Esophagus muscularis mucosa (tissue), 4 donors: ENCODE measurements at places on chromosomes 16 and 17. TPM values are rescaled to one million over a fixed set of nuclear protein-coding genes. Genes with fewer than 3 reads are reported as not detected.

- no peak overlapping the region for H3K4me3 ChIP-seq
- peaks cover 3% of the 10 kb centered on the region for H3K4me1 ChIP-seq
- H3K27me3 ChIP-seq, result peaks cover 36% of the 10 kb centered on the region
- H3K36me3 ChIP-seq, result peaks cover 15% of the 10 kb centered on the region
These were observed 5.7 kb upstream of the SNAI3 start for GRCh38 chr16:88691924-88692560.

Gene SLC25A11
- 62.8 TPM for total RNA-seq

GRCh38 chr17:8121681-8122421, 2.1 kb downstream of the HES7 start:
- H3K4me1 ChIP-seq, result peaks cover 89% of the 10 kb centered on the region
- H3K27ac ChIP-seq, result peak overlapping the region; percentile 63
- DNase-seq, result no peak
- peaks cover 58% of the 10 kb centered on the region for H3K27me3 ChIP-seq
- peak overlapping the region; percentile 46 for H3K4me3 ChIP-seq

Gene CACNG5
- total RNA-seq, result not detected

Gene MRPL45
- total RNA-seq, result 27.6 TPM

- peaks cover 5% of the 10 kb centered on the region for H3K4me1 ChIP-seq
- no peak overlapping the region for H3K27ac ChIP-seq
- H3K36me3 ChIP-seq, result no peaks in the 10 kb centered on the region
- no peak for DNase-seq
- no peaks in the 10 kb centered on the region for H3K27me3 ChIP-seq
These were observed 75.3 kb upstream of the AMZ2 start for GRCh38 chr17:68172461-68172954.

- no peaks in the 10 kb centered on the region for H3K4me1 ChIP-seq
- peaks cover 15% of the 10 kb centered on the region for H3K36me3 ChIP-seq
- H3K27ac ChIP-seq, result no peak overlapping the region
- H3K4me3 ChIP-seq, result no peak overlapping the region
These were observed 10.6 kb downstream of the SLC46A1 start for GRCh38 chr17:28395426-28395825.

- no peaks in the 10 kb centered on the region for H3K4me1 ChIP-seq
- no peak overlapping the region for H3K4me3 ChIP-seq
- H3K27ac ChIP-seq, result no peak overlapping the region
- H3K27me3 ChIP-seq, result no peaks in the 10 kb centered on the region
- H3K36me3 ChIP-seq, result no peaks in the 10 kb centered on the region
These were observed 109.7 kb downstream of the TOX3 start for GRCh38 chr16:52437277-52437670.

DNA sequence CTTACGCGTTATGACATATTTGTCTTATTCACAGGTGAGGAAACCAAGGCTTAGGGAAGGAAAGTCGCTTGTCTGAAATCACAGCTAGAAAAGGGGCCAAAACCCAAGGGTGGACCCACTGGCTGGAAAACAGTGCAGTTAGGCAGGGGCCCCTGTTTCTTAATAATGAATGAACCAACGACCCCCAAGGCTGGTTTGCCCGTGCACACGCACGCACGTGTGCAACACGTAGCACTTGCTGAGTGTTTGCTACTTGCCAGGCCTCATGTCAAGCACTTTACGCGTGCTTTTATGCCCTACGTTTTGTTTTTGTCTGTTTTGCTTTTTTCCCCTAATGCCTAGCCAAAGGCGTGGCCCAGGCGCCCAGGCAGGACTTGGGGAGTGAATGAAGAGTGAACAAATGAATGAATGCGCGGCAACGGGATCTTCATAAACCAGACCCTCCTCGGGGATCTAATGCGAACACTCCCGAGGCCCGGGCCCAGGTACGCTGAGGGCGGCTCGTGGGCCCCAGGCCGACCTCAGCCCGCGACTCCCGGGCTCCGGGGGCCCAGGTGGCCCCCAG, 571 bp upstream of the USP10 start:
- H3K36me3 ChIP-seq, result no peaks in the 10 kb centered on the region
- peak overlapping the region; percentile 80 for H3K27ac ChIP-seq
- DNase-seq, result no peak
- peaks cover 30% of the 10 kb centered on the region for H3K4me1 ChIP-seq
- peak overlapping the region; percentile 93 for H3K4me3 ChIP-seq

DNA sequence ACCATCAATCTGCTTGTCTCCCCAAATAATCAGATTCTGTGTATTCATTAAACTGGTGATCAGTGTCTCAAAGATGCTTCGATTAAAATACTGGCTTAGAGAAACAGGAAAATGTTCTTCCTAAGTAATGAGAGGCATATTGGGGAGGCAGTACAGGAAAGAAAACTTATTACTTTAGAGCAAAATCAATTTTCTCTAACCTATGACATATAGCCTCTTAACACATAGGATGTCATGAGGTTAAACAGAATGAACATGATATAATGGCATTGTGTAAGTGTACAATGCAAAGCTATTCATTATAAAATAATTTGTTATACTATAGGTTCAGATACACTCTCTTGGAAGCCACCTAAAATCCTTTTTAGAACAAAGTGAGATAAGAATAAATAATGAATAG, 819.3 kb downstream of the KCNJ2 start:
- H3K27me3 ChIP-seq, result no peaks in the 10 kb centered on the region
- H3K36me3 ChIP-seq, result no peaks in the 10 kb centered on the region
- H3K4me1 ChIP-seq, result no peaks in the 10 kb centered on the region
- H3K4me3 ChIP-seq, result no peak overlapping the region
- H3K27ac ChIP-seq, result no peak overlapping the region

DNA sequence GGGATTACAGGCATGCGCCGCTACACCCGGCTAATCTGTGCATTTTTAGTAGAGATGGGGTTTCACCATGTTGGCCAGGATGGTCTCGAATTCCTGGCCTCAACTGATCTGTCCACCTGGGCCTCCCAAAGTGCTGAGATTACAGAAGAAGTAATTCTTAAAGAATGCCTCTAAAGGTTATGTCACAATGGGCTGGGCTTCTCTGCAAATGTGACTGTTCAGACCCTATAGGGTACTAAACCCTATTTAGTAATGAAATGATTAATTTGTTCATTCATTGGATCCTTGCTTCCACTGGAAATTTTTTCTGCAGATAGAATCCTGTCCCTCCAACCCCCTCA, 108.8 kb upstream of the CORO6 start:
- H3K36me3 ChIP-seq, result peaks cover 4% of the 10 kb centered on the region
- DNase-seq, result peak; percentile 14
- H3K4me1 ChIP-seq, result peaks cover 34% of the 10 kb centered on the region
- no peak overlapping the region for H3K27ac ChIP-seq
- no peaks in the 10 kb centered on the region for H3K27me3 ChIP-seq
